ENCODE measurements at places on chromosomes 16 and 17. TPM values are rescaled to one million over a fixed set of nuclear protein-coding genes. Genes with fewer than 3 reads are reported as not detected.
A peak's percentile ranks its signal among the peaks of the same experiment; 100 is the strongest.

DNA sequence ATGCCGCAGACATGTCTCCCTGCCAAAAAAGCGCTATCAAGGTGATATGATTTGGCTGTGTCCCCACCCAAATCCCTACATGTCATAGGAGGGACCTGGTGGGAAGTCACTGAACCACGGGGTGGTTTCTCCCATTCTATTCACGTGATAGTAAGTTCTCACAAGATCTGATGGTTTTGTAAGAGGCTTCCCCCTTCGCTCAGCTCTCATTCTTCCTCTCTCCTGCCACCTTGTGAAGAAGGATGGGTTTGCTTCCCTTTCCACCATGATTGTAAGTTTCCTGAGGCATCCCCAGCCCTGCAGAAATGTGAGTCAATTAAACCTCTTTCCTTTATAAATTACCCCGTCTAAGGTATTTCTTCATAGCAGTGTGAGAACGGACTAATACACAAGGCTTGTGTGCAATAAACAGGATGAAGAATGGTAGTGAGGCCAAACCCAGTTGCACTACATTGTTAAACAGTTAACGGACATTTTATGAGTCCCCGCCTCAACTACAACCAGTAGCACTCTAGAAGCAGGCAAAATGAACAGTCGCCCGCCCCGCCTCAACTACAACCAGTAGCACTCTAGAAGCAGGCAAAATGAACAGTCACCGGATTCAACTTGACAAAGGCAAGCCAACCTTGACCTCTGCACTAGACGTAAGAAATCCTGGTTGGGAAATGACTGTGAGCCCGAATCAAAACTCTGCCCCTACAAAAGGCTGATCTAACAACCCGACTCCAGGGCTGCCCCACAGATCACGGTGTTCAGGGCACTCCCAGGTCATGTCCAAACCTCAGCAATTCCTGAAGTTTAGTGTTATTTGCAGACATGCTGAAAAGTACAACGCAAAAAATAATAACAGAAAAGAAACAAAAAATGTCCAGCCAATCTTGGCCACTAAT, 26.3 kb downstream of the VPS53 start:
- DNase-seq: no peak
- H3K4me3 ChIP-seq: no peak overlapping the region
- no peaks in the 10 kb centered on the region for H3K4me1 ChIP-seq
- H3K27ac ChIP-seq: no peak overlapping the region
- no peaks in the 10 kb centered on the region for H3K27me3 ChIP-seq
- H3K36me3 ChIP-seq: peaks cover 6% of the 10 kb centered on the region

DNA sequence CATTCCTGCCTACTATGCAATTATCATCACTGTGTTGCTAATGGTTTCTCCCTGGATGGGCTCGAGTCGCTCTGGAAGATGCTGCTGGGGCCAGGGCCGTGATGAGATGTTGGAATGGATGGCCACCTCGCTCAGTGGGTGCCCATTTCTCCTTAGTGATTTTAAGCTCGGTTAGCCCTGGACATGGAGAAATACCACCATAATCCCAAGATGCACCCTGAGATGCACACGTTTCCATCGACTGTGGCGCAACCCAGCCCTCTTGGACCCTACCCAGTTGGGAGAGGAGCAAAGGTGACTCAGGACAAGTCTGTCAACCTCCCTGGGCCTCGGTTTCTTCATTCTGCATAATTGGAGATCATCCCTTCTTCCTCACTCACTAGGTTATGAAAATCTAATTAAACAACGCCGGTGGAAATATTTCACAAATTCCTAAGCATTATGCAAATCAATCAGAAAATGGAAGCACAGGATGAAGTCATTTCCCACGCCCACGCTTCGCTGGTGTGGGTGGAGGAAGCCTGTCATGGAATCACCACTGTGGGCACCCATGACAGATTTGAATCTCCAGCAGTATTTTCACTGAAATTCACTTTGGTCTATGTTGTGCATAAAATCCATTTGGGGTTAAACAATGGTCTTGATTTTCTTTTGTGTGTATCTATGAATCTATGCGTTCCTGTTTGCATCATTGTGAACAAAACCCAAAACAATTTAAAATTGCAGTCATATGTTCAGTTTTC, 195.2 kb downstream of the AXIN2 start:
- peaks cover 18% of the 10 kb centered on the region for H3K4me1 ChIP-seq
- H3K27ac ChIP-seq: peak overlapping the region; percentile 52
- peaks cover 11% of the 10 kb centered on the region for H3K36me3 ChIP-seq
- peaks cover 14% of the 10 kb centered on the region for H3K27me3 ChIP-seq
- no peak overlapping the region for H3K4me3 ChIP-seq
- peak; percentile 52 for DNase-seq

- peaks cover 30% of the 10 kb centered on the region for H3K36me3 ChIP-seq
- no peaks in the 10 kb centered on the region for H3K27me3 ChIP-seq
These were observed 20.5 kb downstream of the NSRP1 start for GRCh38 chr17:30137158-30137557.

GRCh38 chr17:55587608-55588139, 76.4 kb upstream of the SMIM36 start:
- no peaks in the 10 kb centered on the region for H3K36me3 ChIP-seq
- DNase-seq: no peak
- no peak overlapping the region for H3K27ac ChIP-seq
- peaks cover 4% of the 10 kb centered on the region for H3K27me3 ChIP-seq

SKAP1 gene
- 54.2 TPM for total RNA-seq

PYY gene
- not detected for total RNA-seq

STX1B gene
- 1.3 TPM for total RNA-seq
